ENCODE measurements at places on chromosomes 13 and 19. TPM values are rescaled to one million over a fixed set of nuclear protein-coding genes. Genes with fewer than 3 reads are reported as not detected.

DNA sequence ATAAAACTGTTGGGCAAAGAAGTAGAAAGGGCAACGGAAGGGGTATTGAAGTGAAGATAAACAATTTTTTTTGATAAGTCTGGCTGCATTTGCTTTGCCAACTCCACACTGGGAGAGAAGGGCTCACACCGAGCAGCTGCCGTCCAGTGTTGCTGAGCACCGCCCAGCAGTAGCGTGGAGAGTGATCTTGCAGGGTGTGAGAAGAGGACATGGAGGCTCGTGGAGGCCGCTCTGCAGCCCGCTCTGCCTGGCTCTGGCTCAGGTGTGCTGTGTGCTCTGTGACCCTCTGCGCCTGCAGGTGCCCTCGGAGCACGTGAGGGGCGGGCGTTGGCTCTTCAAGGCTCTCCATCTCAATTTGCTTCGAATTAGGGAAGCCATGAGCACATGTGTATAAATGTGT, 35.9 kb upstream of the TEX29 start:
- no peak for DNase-seq

DNA sequence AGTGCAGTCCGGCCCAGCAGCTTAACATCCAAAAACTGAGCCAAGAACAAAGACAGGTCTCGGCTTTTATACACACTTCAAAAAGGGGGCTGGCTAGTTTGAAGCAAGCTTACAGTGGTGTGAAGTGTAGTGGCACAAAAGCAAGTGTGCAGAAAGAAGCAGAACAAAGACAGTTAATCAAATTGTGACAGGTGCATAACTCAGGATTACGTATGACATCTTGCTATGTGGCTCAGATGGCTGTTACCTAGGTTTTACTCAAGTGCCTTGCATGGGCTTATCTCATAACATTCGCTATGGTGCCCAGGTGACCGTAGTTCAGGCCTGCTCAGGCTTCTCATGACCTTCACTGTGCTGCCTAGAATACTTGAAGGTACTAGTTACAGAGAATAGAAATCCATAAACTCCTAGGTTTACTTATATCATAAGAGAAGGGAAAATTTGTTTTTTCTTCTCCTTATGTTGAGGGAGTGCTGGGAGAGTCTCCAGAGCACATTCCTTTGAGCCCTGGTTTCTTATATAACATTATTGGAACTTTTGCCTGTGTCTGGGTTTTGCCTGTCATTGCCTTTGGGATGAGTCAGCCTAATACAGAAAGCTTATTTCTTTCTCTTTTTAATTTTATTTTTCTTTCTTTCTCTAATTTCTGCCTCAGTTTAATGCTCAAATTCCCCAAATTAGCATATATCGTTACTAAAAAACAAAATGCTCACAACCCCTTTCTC, 1629.1 kb upstream of the PCDH20 start:
- no peak for DNase-seq

Gene ZNF578
- 0.94 TPM for total RNA-seq

GRCh38 chr13:21537105-21537504, 66.9 kb downstream of the MICU2 start:
- no peak for DNase-seq

GRCh38 chr13:35729926-35730627, 253.6 kb upstream of the MAB21L1 start:
- no peak for DNase-seq

DNA sequence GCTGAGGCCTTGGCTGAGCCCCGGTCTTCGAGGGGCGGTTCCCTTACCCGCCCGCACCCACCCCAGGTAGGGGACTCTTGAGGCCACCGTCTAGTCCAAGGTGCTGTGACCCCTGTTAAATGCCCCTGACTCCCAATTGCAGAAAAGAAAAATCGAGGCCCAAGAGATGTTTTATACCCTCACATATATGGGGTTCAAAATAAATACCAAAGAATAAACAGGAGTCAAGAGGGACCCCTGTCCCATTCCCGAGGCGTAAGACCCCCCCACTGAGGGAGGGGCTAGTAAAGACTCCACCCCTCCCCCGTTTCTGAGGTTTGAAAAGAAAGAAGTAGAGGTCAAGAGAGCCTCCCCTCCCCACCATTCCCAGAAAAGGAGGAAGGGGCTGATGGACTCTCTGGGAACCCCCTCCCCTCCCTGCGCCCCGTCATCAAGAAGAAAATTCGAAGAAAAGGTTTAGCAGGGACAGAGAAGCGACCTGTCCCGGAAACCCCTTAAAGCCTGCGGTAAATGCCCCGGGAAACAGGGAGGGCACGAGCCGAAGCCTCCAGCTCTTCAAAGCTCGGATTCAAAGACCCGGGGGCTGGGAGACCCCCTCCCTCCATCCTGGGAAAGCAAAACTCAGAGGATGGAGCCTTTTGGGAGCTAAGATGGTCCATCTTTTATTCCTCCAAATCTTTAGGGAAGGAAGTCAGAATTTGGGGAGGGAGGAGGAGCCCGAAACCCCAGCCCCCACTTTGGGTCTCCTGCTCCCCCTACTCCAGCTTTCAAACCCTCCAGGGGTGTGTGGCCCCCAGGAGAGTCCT, 755 bp upstream of the RAB3A start:
- DNase-seq: peak; percentile 59

- no peak for DNase-seq
Measured at GRCh38 chr19:28446511-28446910, 766.4 kb downstream of the UQCRFS1 start.

GRCh38 chr19:2436926-2437325, 9.5 kb upstream of the TIMM13 start:
- no peak for DNase-seq

- no peak for DNase-seq
Measured at GRCh38 chr13:37775871-37776270, 93.7 kb downstream of the TRPC4 start.

GRCh38 chr19:1251330-1252220, 3.2 kb downstream of the MIDN start:
- DNase-seq: no peak
